ENCODE measurements at places on chromosomes 2 and 18. TPM values are rescaled to one million over a fixed set of nuclear protein-coding genes. Genes with fewer than 3 reads are reported as not detected.

SOX11 gene
- not detected for total RNA-seq

CABLES1 gene
- 3.4 TPM for total RNA-seq

DNAJC5G gene
- total RNA-seq = not detected

FMNL2 gene
- total RNA-seq = 40.1 TPM

L3MBTL4 gene
- 0.43 TPM for total RNA-seq

ABCG5 gene
- total RNA-seq = not detected

REG3A gene
- not detected for total RNA-seq

DPP4 gene
- not detected for total RNA-seq

KLF7 gene
- 28.9 TPM for total RNA-seq

ALLC gene
- total RNA-seq = not detected

ORC2 gene
- total RNA-seq = 17.4 TPM

SCYGR6 gene
- not detected for total RNA-seq

RTP5 gene
- total RNA-seq = not detected

LRRTM4 gene
- total RNA-seq = 0.03 TPM

TTN gene
- total RNA-seq = 0.03 TPM

IL37 gene
- total RNA-seq = not detected

MTHFD2 gene
- 225 TPM for total RNA-seq

ANKRD30BL gene
- total RNA-seq = not detected

TRIM43 gene
- not detected for total RNA-seq

TSPYL6 gene
- not detected for total RNA-seq

GULP1 gene
- 21.8 TPM for total RNA-seq

SAG gene
- not detected for total RNA-seq

POTEJ gene
- not detected for total RNA-seq

TMEM247 gene
- not detected for total RNA-seq

CGREF1 gene
- 0.26 TPM for total RNA-seq

MYO5B gene
- total RNA-seq = 16.2 TPM

MYOM1 gene
- total RNA-seq = not detected

CMPK2 gene
- total RNA-seq = 2.7 TPM

MRO gene
- total RNA-seq = 0.02 TPM

ALK gene
- 0.06 TPM for total RNA-seq

TOGARAM2 gene
- total RNA-seq = 0.17 TPM

CHRNA1 gene
- 0.10 TPM for total RNA-seq

CLEC4F gene
- not detected for total RNA-seq

MCM6 gene
- total RNA-seq = 23.5 TPM

C2orf80 gene
- not detected for total RNA-seq

ACVR1C gene
- total RNA-seq = 0.05 TPM

CYP1B1 gene
- not detected for total RNA-seq

CNDP1 gene
- total RNA-seq = not detected

APOB gene
- not detected for total RNA-seq

SLC4A3 gene
- total RNA-seq = 5.8 TPM

MALL gene
- total RNA-seq = 0.77 TPM

CERKL gene
- total RNA-seq = not detected

All from HT1080 (cell line).